Esophagus squamous epithelium (tissue), 5 donors: ENCODE measurements at places on chromosomes 11 and 22. TPM values are rescaled to one million over a fixed set of nuclear protein-coding genes. Genes with fewer than 3 reads are reported as not detected.

C1QTNF4 gene
- total RNA-seq, result 0.57 TPM

CEND1 gene
- total RNA-seq, result not detected

EMID1 gene
- 0.18 TPM for total RNA-seq

DNA sequence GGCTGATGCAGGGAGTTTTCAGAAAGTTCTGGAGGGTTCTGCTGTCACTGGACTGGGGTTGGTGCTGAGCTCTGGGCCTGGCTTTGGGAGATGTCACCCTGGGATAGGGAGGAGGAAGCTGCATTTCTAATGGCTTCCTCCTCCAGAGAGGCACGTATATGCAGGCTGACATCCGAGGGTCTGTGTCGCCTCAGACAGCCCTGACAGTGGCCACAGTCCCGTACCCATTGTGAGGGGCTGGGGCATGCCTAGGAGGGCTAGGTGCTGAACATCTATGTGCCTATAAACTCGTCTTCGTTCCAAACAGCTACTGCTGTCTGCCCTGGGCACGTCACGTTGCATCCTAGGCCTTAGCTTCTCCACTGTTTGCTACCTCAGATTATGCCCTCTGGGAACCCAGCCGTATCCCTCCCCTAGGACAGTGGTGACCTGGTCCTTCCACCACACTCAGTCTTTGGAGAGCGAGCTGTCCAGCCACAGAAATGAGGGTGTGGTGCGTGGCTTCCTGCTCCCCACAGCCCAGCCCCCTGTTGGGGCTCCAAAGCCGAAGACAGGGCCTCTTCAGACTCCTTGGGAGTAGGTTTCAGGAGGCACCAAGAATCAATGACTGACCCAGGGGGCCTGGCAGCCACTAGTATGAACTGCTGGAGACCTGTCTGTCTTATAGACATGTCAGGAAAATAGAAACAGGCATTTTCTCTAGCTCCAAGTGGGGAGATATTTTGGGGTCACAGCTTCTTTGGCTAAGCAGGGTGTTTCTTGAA, 26.4 kb downstream of the ADAMTS15 start:
- no peak for DNase-seq

DNA sequence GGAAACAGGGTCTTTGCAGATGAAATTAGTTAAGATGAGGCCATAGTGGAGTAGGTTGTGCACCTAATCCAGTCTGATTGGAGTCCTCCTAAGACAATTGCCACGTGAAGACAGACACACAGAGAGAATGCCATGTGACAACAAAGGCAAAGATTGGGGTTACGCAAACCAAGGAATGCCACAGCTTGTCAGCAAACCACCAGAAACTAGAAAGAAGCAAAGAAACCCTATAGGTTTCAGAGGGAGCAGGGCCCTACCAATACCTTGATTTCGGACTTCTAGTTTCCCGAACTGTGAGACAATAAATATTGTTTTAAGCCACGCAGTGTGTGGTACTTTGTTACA, 8.2 kb upstream of the LAYN start:
- no peak for DNase-seq
